ENCODE measurements at places on chromosomes 12 and 14.

DNA sequence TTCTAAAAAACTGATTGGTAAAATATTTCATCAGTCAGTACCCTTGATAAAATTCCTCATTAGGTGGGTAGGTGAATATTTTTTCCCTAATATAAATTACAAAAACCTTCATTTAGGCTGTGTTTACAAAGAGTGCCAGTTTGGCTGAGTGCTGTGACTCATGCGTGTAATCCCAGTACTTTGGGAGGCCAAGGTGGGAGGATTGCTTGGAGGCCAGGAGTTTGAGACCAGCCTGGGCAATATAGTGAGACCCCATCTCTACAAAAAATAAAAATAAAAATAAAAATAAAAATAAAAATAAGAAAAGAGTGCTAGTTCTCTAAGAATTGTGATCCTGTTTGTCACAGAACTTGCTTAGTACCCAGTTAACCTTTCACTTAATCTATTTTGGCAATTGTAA, 398.4 kb upstream of the RGS6 start:
- no peak for DNase-seq

GRCh38 chr14:95647926-95648325, 38.3 kb upstream of the TCL1B start:
- no peak for DNase-seq

GRCh38 chr12:19539836-19540235, 100.5 kb downstream of the AEBP2 start:
- no peak for DNase-seq

DNA sequence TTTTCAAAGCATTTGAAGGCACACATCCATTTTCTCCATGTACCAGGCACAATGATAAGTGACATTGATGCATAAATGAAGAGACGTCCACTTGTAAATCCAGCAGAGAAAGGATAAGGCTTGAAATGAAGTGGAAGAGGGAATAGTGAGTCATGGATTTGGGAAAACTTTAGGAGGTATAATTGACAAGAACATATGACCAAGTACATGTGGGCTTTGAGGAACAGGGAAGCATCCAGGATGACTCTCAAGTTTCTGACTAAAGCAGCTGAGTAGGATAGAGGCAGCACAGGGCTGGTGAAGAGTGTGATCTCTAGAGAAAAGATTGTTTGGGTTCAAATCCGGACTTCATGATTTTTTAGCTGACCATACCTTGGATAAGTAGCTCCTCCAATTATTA, 43.6 kb upstream of the SYT1 start:
- DNase-seq: no peak

DNA sequence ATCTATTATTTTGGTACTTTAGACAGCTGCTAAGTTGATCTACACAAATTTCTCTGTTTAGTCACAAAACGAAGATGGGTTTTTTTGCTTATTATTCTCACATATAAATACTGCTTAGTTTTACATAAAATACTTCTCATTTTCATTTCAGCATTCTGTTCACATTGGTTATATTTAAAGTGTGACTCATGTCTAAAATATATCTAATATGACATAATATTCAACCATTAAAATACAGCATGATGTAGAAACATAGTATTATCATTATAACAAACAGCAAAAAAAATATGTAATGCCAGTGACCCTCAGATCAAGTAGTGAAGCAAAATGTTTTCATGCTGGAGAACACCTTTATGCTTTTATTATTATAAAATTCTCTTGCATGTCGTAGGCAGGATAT, 63.7 kb downstream of the SH2B3 start:
- DNase-seq: no peak

DNA sequence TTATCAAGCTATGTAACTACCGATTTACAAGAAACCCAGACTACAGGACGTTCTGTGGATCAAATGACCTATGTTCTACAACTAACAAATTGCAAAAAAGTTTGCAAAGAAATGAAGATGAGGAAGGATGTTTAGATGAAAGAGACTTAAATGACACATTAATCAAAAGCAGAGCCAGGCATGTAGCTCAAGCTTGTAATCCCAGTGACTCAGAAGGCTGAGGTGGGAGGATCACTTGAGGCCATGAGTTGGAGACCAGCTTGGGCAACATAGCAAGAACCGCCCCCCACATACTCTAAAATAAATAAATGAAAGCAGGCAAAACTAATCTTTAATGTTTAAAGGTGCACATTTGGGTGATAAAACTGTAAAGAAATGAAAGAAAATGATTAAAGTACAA, 331.9 kb downstream of the BTG1 start:
- DNase-seq: no peak

- no peak for DNase-seq
Measured at GRCh38 chr14:103624860-103625259, 4.2 kb upstream of the KLC1 start.

- DNase-seq: no peak
Measured at GRCh38 chr14:52068615-52069306, at the start of gene NID2. TSS of gene NID2 (minus strand) at chr14:52069059. CDS start at chr14:52068994, 65 bp downstream.

DNA sequence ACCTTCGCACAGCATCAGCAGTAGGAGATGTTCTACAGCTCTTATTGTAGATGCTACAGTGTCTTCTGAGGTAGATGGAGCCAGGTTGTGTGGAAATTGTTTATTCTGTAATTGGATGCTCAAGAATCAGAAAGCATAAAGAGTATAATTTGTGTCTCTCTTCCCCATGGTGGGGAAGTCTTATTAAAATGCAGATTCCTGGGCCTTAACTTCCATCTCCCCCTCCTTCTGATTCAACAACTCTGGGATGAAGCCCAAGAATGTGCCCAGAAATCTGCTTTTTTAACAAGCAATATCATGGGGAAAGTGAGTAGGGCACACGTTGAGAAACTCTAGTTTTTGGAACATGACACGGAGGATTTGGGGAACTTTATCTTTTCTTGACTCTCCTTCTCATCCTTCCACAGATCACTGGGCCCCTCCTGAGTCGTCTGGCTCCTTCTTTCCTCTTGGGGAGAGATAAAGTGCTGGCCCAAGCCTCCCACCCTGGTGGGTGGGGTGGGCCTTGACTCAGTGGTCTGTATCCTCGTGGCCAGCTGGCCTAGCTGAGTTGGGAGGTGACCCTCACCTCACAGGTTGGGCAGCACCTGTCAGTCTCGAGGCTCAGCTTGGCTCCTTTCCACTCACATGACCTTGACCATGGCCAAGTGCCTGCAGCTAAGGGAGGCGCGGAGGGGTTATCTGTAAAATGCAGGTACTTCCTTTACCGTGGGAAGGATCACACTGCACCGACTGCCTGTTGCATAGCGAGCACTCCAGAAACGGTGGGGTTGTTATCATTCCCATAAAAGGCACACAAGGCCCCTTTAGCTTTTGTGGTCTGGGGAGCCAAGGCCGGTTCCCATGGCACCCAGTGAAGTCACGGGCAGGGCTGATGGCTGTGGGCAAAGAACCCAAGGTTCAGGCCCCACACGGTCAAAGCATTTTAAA, 141.9 kb downstream of the CHST11 start:
- DNase-seq: no peak

DNA sequence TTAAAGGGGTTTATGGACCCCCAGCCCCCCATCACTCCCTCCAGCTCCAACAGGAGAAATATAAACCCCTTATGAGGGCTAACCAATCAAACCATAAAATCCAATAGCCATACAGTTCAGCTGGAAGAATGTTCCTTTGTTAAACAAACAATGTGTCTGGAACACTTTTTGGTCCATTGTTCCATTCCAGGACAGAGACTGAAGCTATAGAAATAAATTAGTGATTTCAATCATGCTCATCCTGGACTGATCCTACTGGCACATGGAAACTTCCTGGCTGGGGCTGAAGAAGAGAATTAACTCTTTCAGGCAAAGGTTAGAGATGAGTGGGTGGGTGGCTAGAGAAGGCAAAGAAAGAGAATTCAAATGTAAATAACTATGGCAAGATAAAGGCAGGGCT, 63.4 kb downstream of the ANO2 start:
- no peak for DNase-seq

GRCh38 chr14:30874999-30875787, 834 bp downstream of the COCH start:
- DNase-seq: no peak
